Dorsolateral prefrontal cortex (tissue), 122 donors: ENCODE measurements at places on chromosomes 16 and 17.

DNA sequence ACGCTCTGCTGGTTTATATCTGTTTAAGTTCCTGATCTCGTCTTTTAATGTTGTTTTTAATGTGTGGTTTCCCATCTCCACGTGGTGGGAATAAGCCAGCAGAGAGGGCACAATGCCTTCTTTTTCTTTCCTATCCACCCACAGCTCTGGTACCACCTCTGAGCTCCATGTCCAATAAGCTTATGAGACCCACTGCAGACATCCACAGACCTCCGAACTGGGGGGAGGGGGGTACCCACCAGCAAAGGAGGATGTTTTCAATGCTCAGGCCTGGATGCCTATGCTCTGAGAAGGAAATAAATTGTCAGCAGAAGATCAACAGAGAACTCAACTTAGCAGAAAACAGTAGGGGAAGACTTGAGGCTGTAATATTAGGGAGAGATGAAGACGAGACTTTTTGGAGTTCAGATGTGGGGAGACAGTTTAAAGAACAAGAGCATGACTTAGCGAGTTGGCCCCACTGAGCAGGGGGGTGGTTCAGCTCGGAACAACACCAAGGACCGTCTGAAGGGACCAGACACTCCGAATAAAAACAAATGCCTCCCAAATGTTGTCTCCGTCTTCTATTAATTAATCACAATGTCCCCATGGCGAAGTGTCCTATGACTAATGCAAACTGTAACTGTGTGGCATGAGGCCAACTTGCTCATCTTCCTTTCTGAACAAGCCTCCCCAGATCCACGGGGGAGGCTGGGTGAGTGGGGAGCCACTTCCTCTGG lies 62.7 kb downstream of the GAS7 start:
- no peak for DNase-seq

GRCh38 chr17:75645501-75645888 lies 12.3 kb downstream of the SMIM5 start:
- no peak for DNase-seq

- DNase-seq, result no peak
Measured at GRCh38 chr17:61856035-61856434, 7.3 kb downstream of the BRIP1 start.

- no peak for DNase-seq
Measured at GRCh38 chr17:56679115-56679776, 85.7 kb downstream of the NOG start.
